ENCODE measurements at places on chromosomes 5 and 9.
A peak's percentile ranks its signal among the peaks of the same experiment; 100 is the strongest.

DNA sequence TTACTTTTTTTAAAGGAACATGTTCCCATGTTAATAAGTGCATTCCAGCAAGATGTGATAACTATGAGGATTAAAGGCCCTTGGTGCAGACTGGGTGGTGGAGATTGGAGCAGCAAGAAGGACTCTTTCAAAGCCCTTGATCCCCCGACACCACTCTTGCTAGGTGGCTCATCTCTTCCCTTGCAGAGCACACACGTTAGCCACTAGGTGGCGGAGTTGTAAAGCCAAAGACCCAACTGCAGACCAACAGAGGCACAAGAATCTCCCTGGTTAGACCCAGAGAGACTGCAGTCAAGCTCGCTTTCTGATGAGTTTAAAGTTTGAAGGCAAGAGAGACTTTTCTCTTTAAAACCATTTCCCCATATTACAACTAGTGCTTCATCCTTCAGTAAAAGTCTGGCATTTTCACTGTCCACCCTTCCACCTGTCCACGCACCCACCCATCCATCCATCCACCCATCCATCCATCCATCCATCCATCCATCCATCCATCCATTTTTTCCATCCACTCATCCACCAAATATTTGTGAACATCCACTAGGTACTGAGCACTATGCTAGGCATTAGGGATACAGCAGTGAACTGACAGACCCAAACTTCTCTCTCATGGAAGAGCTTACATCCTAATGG lies 226.9 kb downstream of the MSX2 start:
- DNase-seq: peak; percentile 72

DNA sequence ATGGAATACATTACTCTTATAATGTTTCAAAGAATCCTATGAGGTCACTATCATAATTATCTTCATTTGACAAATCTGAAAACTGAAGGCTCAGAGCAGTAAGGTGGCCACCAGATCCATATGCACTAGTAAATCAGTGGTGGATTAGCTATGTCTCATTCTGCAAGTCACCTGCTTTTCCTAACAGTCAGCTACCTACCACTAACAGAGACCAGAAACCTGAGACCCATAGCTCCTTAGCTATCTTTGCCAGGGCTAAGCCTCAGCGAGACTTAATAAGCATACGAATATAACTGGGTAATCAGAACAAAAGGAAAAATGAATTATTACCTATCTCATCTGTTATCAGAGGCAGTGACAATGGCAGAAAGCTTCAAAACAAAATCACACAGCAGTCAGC lies 118.7 kb downstream of the AUH start:
- no peak for DNase-seq

- DNase-seq: no peak
These were observed 93.8 kb upstream of the FAM120A start for GRCh38 chr9:93357649-93358048.

- no peak for DNase-seq
These were observed 26.1 kb downstream of the SPDL1 start for GRCh38 chr5:169609716-169610115.

- DNase-seq: no peak
These were observed 512 bp downstream of the PLK2 start for GRCh38 chr5:58459146-58460001.

- peak; percentile 39 for DNase-seq
These were observed 4.6 kb downstream of the SIT1 start for GRCh38 chr9:35646153-35646532.

DNA sequence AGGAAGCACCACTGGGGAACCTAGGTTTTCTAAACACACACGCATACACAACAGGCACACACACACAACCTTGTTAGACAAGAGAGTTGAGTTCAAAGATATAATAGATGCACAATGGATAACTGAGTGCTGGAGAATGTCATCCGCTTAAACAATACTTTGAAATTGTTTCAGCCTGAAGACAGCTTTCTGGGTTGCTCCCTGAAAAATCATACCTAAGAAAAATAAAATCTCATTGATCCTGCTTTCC lies 126.1 kb downstream of the TMEM161B start:
- DNase-seq: no peak

DNA sequence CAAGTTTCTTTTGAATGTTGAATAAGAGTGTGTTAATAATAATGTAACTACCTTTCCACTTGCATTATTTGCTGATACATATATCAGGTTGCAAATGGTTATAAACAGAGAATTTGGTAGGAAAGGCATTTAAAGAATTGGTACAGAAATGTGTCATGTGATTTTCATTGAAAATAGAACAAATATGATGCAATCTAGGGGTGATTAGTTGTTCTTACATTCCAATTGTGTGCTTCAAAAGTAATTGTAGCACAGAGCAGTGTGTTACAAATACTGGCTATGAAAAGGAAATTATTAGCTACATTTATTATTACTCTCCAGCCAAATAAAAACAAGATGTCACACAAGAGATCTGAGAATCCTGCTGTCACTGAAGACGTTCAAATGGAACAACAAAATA lies 61.8 kb upstream of the PRDM9 start:
- no peak for DNase-seq

GRCh38 chr5:84403773-84404172 lies 19.1 kb upstream of the EDIL3 start:
- no peak for DNase-seq

- no peak for DNase-seq
These were observed 2.8 kb downstream of the ADGRD2 start for GRCh38 chr9:124452841-124453585.

DNA sequence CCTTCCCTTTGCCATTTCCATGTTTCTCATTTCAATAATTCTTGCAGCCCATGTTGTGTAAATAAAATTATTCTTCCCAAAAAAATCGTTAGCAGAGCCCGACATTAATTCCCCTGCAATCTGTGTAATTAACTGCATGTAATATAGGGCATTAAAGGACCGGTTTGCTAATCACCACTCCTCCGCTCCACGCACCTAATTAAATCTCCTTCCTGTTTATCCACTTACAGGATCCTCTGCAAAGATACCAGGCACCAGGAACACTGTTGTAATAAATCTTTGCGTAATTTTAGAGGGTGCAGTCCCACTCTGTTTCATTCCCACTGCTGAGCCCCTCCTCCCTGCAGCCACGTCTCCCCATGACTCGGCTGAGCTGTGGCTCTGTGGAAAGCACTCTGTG lies 105.0 kb upstream of the PPP1R26 start:
- DNase-seq: no peak

DNA sequence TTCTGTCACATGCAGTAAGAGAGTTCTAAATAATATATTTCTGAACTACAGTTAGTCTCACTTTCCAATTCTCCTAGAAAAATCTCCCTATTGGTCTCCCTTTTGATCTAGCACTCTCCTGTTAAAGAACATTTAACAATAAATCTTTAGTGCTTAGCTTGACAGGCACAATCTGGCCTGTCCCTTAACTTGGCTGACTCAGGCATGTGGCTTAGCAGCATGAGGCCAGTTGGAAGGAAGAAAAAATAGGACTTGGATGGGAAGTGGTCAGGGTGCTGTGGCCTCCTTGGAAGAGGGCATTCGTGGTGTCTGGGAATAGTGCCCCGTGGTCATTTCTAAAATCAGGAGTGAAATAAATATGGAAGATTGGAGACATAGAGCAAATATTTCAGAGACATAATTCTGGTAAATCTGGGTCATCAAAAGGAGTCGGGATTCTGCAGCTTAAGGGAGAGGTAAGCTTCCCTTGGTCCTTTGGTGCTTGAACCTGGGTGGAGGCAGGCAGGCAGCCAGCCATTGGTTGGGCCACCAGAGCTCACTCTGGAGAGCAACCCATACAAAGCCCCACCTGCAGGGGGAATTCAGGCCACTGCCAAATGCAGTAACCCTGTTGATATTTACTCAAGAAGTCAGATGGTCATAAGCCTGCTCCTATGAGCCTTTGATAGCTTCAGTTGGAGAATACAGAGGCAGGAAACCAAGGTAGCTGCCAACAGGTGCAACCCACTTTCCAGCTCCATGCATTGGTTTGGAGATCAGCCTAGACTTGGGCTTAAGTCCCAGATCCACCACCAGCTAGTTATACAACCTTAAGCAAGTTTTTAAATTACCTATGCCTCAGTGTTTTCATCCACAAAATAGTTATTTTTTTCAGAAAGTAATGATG lies 28.8 kb upstream of the TLE4 start:
- no peak for DNase-seq

DNA sequence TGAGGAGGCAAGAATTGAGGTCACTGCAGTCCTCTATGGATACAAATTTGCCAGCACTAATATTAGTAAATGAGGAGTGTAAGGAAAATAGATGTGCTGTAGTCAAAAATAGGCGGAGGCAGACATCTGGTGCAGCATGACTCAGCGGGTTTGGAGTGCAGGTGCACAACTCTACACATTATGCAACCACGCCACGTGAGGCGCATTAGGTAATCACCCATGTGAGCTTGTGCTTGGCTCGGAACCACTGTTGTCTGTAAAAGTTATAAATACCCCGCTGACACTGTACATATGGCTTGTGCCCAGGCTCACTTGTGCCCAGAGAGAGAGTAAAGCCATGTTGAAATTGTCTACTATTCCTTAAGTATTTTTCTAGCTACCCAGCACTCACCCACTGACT lies 623.5 kb upstream of the NUDT12 start:
- no peak for DNase-seq

- DNase-seq: no peak
These were observed 75.4 kb downstream of the SLC38A9 start for GRCh38 chr5:55636683-55637082.

GRCh38 chr9:117715411-117715989 lies 11.3 kb downstream of the TLR4 start:
- DNase-seq: no peak

DNA sequence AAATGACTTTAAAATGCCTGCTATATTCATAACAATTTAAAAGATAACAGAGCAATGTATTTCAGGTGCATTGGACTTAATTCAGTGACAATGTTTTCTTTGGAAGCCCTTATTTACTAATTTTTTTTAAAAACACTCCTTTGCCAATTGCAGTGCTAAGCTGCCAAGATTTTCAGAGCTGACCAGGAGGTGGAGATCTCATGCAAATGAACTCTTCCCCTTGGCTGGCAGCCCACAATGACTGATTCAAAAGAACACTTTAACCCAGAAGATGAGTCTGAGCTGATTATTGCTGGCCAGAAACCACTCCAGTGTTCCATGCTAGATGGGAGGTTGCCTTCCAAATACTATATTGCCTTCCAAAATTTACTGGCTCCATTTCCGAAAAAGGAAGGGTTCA lies 128.3 kb upstream of the CCNH start:
- peak; percentile 77 for DNase-seq

- DNase-seq: no peak
These were observed 170.5 kb downstream of the TLE4 start for GRCh38 chr9:79742110-79742721.

DNA sequence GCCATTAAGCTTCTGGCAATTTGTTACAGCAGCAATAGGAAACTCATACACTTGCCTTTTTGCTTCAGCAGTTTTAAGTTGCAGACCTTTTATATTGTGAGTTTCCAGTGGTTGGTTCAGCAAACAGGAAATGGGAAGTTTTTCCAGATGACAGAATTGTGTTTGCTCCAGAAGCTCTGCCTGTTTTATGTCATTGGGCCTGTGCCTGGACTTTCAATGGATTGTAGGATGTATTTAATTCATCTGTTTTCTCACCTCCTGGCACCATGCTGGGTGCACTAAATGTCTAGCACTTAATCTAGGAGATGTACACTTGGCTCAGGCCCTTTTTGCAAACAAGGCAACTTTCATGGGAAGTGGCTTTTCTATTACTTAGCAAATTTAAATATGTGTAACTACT lies 100.4 kb upstream of the CLINT1 start:
- no peak for DNase-seq

DNA sequence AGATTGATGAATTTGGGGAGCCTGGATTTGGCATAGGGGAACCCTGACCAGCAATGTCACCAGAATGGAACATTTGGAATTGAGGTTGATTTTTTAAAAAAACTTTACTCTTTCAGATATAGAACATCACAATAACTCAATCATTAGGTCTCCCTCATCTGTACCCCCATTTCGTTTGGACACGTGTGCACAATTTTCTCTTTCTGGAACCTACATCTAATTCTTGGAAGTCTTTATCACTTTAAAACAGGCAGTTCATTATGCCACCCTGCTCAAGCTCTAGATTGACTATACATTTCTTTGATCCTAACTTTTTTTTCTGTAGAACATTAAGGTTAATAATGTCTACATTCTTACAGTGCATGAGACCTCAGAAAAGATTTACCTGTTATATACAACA lies 3.7 kb upstream of the SSBP2 start:
- no peak for DNase-seq

DNA sequence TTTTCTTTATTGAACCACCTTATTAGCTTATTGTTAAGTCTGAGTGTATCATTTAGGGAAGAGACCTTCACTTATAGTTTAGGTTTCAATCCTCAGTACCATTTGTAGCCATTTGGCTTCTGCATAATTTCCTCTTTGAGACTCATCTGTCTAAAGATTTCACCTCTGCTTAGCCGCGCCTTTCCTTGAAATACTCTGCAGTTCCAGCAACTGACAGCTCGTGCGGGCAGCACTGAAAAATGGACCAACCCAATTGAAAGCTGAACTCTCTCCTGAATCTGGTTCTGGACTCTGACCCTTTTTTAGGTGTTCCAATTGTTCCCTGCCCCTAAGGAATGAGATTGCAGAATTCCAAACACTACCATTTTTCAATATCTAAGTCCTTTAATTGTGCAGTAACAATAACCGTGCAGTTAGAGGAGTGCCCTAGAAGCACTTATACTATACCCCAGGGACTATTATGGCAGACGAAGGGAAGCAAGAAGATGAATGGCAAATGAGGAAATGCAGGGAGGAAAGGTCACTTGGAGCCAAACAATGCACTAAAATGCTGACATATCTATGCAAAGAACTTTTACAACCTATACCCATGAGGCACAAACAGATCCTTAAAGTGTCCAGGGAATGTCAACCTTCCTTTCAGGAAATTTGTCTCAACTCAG lies 50.1 kb upstream of the PDE4D start:
- no peak for DNase-seq

GRCh38 chr5:134209477-134210245 lies 16.2 kb downstream of the PPP2CA start:
- DNase-seq: no peak

GRCh38 chr5:143752165-143752850 lies 59.7 kb upstream of the HMHB1 start:
- DNase-seq: no peak

DNA sequence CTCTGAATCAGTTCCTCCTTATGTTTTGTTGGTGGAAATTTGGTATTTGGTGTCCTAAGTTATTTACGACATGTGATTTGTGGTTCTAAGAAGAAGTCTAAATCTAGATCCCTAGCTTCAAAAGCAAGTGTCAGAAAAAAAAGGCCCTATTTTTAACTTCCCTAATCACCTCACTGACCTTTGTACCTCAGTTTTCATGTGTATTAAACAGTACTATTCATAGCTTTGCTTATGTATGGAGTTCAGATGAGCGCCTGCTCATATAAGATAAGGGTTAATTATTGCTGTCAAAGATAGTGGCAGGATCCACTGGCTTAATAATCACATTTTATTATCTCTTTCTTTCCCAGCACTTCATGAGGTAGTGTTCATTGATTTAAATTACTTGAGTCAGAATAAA lies 318.2 kb downstream of the PARP8 start:
- no peak for DNase-seq

DNA sequence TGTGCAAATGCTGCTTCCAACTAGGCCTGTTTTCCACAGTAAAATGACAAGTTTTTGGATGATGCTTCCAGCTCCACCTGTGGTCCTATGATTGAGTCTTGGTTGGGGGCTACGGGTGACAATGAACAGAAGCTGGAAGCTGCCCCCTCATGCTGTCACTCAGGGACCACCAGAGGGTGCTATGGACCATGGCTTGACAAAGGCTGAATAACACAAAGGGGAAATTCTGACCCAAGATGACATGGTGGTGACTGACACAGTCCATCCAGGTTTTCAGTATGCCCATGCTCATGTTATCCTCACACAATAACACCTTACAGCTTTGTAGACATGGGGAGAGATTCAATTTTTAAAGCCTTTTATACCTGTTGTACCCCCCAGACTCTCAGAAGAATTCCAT lies 23.9 kb upstream of the SAP30L start:
- DNase-seq: no peak
